ENCODE measurements at places on chromosomes 13 and 19.

- DNase-seq: no peak
These were observed 548.5 kb downstream of the SLITRK1 start for GRCh38 chr13:83333614-83334388.

- DNase-seq: no peak
These were observed 78.3 kb downstream of the POLR1D start for GRCh38 chr13:27699952-27700351.

GRCh38 chr13:105338006-105338405 lies 1197.5 kb downstream of the EFNB2 start:
- no peak for DNase-seq

DNA sequence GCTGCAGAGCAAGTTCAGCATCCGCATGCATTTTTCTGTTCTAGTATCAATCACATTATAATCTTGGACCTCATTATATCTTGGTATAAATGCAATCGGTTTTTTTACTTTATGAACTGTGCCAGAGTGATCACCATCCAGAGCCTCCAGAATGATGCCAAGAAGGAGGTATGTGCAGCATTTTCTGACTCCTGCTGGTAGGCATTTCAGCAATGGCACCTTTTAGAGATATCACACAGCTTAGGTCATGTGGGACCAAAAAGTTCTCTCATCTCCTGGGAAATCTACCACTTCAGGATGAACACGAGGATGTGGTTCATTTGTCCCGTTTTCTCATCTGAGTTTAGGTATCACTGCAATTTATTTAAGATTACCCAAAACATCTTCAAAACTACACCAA lies 220.4 kb downstream of the VWA8 start:
- DNase-seq: no peak

DNA sequence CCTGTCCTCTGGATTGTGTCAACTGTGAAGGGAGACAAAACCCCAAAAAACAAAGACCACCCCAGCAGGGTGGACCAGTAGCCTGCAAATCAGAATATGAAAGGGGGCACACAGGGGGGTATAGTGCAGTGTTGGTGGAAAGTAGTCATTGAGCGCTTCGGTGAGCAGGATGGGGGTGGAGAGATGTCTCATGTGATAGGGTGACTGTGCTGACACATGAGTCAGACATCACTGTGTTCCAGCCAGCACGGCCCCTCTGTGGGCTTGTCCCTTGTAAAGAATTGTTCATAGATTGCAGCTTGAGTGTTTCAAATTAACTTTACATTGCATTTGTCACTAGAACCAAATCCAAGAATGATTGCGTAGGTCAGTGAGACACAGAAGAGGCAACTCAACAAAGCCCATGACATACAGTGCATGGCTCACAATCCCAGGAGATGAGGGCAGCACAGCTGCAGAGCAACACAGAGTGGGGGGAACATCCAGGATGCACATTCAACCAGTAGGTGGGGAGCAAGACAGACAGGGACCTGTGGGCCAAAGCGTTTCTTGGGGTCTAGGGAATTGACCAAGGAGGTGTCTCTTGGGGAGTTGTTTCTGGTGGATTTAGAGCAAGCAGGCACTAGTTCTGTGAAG lies 7.5 kb downstream of the ZNF440 start:
- no peak for DNase-seq

- peak; percentile 90 for DNase-seq
These were observed 11.7 kb upstream of the CLN5 start for GRCh38 chr13:76980075-76980718.

- no peak for DNase-seq
These were observed 115.3 kb downstream of the LRCH1 start for GRCh38 chr13:46668302-46668720.

All from activated CD8-positive, alpha-beta memory T cell treated with anti-CD3 and anti-CD28 coated beads, Interleukin-2, amount 50 U/mL, for 4 hours (primary cell).